ENCODE measurements at places on chromosomes 12 and 14. TPM values are rescaled to one million over a fixed set of nuclear protein-coding genes. Genes with fewer than 3 reads are reported as not detected.
A peak's percentile ranks its signal among the peaks of the same experiment; 100 is the strongest.

Gene PRR4
- total RNA-seq: 3.3 TPM

DNA sequence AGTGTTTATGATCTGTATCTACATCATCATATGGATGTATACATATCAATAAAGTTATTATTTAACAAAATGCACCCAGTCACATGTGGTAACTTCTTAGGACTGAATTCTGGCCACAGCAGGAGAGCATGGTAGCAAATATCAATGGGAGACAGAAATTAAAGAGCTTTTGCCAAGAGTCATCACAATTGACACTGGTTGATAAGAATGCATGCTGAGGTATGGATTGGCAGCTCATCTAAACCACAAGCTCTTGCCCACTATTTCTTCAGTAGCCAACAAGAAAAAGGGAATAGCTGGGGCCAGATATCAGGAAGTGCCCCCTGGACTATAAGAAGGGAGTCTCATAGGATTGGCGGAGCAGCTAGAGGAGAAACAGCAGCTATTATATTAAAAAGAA, 9.4 kb upstream of the PTGR2 start:
- no peak for DNase-seq

Gene PTCSC3
- total RNA-seq: not detected

DNA sequence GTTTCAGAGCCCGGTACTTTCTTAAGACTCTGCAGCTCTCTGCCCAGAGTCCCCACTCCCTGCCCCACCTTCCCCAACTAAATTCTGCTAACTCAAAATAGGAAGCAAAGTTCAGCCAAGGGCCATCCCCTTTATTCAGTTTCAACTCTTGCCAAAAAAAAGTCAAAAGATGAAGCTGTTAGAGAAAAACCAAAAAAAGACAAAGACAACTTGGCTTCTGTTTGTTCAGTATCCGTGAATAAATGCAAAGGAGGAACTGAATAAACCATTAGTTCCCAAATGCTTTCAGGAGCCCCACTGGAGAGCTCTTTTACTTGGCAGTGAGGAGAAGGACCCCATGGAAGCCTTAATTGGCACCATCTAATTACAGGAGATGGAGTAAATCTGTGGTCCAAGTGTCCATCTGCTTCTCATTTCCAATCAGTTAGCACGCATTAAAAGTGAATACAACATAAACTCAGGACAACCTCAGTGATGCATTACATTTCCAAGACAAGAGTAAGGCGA, 155.4 kb upstream of the GZMB start:
- no peak for DNase-seq

DNA sequence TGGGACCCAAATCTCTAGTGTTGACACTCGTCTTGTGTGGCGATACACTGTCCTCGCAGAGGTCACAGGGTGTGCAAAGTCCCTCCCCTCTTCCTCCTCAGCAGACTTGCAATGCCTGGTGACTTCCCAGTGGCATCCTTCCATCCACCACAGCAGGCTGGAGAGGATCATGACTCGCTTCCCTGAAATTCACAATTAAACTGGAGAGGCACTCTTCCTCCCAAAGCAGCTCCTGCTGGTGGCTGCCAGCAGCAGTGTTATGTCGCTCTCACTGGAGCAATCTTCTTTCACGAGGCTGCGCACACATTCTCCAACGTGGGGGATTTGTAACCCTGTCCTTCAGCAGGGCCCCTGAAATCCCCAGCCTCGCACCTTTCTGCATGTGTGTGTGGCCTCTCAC, 145.2 kb upstream of the TMCC3 start:
- peak; percentile 53 for DNase-seq

Gene IFI27L2
- total RNA-seq: 24.2 TPM

DNA sequence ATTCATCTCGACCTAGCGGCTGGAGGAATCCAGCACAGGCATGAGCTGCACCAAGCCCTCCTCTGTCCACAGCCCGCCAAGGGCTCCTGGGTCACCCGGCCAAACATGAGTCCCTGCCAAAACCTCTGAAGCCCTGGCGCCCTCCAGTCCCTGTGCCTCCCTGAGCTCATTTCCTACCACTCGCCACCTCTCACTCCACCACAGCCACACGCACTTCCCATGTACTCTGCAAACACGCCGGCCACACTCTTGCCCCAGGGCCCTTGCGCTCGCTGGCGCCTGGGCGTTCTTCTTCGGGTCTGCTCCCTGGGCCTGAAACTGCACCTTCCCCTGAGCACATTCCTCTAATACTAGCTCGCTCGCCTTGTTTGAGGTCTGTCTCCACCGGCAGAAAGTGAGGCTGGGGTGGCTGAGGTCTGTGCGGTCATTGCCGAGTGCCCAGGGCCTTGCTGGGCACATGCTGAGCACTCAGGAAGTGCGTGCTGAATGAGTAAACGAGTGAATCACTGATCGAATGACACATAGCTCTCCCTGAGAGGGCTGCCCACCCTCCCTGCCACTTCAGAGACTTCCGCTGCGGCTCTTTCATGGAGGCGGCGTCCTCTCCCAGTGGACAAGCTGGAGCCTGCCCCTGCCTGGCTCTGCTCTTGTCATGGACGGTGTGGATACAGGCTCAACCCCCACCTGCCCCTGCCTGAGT, 33.7 kb upstream of the DLK1 start:
- peak; percentile 79 for DNase-seq

DNA sequence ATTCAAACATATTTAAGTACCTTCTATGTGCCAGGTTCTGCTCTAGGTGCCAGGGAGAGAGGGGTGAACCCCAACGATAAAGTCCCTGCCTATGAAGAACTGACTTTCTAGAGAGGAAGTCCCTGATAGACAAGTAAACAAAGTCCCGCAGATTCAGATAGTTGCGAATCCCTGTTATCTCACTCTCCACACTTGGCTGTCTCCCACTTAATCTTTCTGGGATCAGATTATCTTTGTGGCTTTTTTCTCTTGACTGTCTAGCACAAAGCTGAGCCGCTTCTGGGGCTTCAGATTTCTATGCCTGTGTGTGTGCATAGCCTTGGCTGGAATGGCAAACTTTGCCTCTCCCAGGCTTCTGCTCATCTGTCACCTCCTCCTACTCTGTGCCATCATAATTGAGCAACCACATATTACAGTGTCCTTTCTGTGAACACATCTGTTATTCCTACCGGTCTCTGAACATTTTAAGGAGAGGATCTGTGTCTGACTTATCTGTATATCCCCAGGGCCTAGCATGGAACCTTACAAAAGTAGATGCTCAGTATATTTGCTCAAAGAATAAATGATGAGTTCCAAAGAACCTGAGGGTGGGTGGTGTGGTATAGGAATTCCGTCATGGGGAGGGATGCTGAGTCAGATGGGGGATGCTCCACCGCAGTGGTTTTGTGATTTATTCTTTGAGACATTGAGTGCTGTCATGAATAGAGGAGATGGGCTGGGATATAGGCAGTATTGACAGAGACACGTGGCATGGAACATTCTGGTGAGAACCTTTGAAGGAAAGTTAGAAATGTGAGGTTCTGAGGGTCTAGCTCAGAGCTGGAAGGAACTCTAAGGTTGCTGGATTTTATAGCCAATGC, 28.5 kb downstream of the RGS6 start:
- DNase-seq: no peak

GRCh38 chr14:104881369-104881979, 16.4 kb downstream of the CEP170B start:
- DNase-seq: peak; percentile 99

- no peak for DNase-seq
These were observed 23.6 kb downstream of the PGAM5 start for GRCh38 chr12:132734206-132734605.

DNA sequence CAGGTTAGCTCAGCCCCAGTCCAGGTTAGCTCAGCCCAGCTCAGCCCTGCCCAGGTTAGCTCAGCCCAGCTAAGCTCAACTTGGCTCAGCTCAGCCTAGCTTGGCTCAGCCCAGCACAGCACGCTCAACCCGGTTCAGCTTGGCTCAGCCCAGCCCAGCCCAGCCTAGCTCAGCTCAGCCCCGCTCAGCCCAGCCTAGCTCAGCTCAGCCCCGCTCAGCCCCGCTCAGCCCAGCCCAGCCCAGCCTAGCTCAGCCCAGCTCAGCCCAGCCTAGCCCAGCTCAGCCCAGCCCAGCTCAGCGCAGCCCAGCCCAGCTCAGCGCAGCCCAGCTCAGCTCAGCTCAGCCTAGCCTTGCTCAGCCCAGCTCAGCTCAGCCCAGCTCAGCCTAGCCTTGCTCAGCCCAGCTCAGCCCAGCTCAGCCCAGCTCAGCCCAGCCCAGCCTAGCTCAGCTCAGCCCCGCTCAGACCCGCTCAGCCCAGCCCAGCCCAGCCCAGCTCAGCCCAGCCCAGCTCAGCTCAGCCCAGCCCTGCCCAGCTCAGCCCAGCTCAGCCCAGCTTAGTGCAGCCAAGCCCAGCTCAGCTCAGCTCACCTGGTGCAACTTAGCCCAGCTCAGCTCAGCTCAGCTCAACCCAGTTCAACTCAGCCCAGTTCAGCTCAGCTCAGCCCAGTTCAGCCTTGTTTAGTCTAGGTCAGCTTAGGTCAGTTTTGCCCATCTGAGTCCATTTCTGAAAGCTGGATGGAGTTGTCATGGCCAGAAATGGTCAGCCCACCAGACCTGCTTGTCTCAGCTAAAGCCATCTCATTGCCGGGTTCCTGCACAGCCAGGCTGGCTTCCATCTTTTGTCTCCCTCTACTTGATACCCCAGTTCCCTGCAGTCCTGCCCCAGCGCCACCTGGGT, 333.6 kb downstream of the TMEM121 start:
- no peak for DNase-seq

GRCh38 chr12:107335802-107336570, 242.6 kb upstream of the CRY1 start:
- no peak for DNase-seq

DNA sequence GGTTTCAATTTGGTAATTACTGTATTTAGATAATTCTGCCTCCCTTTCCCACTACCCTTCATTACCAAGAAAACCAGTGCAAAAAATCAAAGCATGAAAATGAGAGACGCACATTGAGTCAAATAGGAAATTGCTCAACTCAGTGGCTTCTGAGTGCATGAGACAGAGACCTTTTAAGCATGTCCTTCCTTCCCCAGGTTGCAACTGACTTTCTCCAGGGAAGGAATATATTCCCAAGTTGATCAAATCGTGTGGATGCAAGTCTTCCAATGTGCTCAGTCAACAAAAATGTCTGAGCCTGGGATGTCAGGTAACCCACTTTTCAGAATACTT, 12.9 kb downstream of the BMP4 start:
- DNase-seq: no peak

Gene LYZ
- total RNA-seq: 0.10 TPM

DNA sequence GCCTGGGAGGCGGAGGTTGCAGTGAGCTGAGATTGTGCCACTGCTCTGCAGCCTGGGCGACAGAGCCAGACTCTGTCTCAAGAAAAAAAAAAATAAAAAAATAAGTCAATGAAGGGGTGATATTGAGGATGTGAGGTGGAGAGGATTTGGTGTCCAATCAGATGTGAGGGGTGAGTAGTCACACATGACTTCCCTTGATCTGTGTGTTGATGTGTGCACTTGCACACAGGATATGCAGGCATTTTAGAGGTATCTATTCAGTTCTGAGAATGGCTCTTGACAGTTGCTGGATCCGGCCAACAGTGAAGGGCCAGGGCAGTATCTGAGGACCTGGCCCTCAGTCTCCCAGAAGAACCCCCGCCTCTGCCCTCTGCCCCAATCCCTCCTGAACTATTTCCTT, 7.8 kb upstream of the SP7 start:
- DNase-seq: no peak

DNA sequence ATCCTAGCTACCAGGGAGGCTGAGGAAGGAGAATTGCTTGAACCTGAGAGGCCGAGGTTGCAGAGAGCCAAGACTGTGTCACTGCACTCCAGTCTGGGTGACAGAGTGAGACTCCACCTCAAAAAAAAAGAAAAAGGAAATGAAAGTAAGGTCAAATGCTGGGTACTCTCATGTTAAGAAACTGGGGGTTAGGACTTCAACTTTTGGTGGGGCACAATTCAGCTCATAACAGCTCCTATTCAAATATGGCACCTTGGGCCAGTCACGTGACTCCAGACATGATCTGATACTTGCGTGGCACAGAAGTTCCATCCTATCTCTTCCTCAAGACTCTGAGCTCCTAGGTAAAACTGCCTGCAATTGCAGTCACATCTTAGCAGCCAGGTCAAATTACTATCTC, 142.7 kb downstream of the EGLN3 start:
- no peak for DNase-seq

DNA sequence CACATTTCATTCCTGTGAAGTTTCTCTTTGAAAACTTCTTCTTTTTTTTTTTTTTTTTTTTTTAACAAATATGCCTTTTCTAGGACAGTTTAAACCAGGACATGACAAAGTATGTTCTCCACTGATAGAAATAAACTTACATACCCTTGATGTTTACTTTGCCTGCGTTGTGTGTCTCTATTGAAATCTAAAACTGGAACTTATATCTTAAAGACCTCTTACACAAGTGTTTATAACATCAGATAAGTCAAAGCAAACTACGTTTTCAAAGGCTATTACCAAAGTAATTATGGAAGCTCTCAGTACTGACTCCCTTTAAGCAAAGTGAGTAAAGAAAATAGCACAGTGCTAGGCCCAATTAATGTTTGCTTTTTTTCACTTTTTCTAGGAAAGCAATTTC, 30.6 kb upstream of the ISM2 start:
- no peak for DNase-seq

GRCh38 chr12:6279256-6279628, 31.2 kb upstream of the PLEKHG6 start:
- DNase-seq: no peak

GRCh38 chr12:72273851-72274351, 1.7 kb downstream of the TRHDE start:
- no peak for DNase-seq

DNA sequence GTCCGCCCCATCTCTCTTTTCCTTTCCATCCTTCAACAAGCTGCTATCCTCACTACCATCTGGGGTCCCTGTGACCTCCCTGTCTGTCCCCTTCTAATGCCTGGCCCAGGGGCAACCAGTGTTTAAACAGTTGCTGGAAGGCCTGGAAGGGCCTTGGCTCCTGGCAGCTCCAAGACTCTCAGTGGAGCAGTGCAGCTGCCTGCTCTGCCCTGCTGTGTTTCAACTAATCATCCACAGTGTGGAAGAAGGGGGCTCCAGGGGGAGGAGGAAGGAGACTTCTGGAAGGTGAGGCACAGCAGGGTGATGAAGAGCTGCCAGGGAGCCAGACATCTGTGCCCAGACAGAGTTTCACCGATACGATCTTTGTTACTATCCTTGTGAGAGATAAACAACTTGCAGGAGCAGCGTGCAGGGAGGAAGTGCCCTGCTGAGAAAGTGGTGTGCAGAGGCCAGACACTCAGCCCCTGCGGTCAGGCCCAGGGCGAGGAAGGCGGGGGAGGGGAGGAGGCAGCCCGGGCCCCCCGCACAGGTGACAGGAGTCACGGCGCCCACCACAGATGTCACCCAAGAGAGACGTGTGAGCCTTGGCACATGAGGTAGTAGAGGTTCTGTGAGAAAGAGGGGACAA, 1061.8 kb downstream of the BCL11B start:
- DNase-seq: no peak

DNA sequence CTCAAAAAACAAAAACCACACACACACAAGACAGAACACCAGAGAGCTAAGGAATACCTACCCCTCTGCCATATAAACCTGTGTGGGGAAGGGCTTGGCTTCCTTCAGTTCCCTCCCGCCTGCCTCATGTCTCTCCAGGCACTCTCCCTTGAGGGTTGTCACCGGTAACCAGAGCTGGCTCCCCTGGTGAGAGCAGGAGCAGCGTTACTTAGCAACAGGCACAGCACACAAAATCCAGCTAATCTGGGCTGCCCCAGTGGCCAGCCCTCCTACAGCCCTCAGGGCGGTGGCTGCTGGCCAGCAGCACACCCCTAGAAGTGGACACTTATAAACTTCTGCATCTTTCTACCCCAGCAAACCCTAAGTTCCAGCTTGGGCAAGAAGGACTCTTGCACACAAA, 21.6 kb upstream of the NR4A1 start:
- peak; percentile 89 for DNase-seq

Gene SCN8A
- total RNA-seq: 0.33 TPM

Data from SJCRH30 (cell line).